CD4-positive, alpha-beta T cell treated with Interleukin-17A for 1 hour (primary cell): ENCODE measurements at places on chromosomes 11 and 22.
A peak's percentile ranks its signal among the peaks of the same experiment; 100 is the strongest.

- no peak for DNase-seq
Observed at GRCh38 chr11:128045094-128045725, 542.1 kb downstream of the ETS1 start.

- DNase-seq: peak; percentile 34
Observed at GRCh38 chr22:36334081-36334820, 53.5 kb downstream of the MYH9 start.

- no peak for DNase-seq
Observed at GRCh38 chr11:9875862-9876261, 212.0 kb downstream of the SWAP70 start.

- no peak for DNase-seq
Observed at GRCh38 chr11:27933992-27934829, 173.7 kb downstream of the KIF18A start.

DNA sequence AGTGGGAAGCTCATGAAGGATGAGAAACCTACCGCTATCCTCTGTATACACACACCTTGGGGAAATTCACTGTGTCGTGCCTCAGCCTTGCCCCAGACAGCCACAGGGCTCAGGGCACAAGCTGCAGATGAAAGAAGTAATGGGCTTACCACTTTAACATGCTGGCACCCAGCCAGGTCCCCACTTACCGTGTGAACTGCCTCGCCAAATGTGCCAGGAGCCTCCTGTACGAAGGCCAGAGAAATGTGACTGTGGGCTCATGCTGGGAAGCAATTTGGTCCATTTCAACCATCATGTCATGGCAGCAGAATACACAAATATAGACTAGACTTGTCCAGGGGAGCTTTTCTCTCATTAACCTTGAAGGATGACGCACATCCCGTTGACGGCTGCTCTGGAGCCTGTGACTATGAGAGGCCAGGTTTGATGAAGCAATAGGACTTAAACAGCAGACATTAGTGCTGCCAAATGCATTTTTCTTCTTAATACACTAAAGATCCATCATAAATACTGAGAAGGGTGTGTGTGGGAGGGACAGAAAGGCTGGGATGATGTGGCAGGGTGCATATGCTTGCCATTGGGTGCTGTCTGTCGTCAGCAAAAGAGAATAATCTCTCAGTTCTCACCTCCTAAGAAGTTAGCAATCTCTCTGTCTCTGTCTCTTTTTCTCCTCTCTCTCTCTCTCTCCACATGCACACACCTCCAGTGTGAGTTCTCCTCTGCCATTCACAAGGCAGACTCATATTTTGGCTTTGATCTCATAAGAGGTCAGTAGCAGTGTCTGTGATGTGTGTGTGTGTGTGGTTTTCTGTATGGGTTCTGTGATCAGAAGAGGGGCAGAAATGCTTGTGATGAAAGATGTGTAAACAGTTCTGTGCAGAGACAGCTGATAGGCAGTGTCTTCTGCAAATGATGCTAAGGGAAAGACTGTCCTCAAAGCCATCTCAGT, 142.4 kb downstream of the KIRREL3 start:
- DNase-seq: no peak

- no peak for DNase-seq
Observed at GRCh38 chr11:78310500-78310909, 107.1 kb downstream of the GAB2 start.

GRCh38 chr11:117722082-117722481, 74.9 kb downstream of the DSCAML1 start:
- DNase-seq: no peak

GRCh38 chr11:65569164-65569972, 909 bp upstream of the ZNRD2 start:
- peak; percentile 32 for DNase-seq

DNA sequence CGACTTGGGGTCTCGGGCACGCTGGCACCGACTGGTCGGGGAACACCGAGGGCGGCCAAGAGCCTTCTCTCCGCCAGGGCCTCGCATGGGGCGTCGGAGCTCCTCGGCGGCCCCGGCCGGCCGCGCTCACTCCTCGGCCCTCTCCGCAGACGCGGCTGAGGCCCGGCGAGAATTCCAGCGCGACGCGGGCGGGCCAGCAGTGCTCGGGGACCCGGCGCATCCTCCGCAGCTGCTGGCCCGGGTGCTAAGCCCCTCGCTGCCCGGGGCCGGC, 5.6 kb downstream of the TBX1 start:
- no peak for DNase-seq

GRCh38 chr11:116406042-116406441, 366.7 kb downstream of the BUD13 start:
- no peak for DNase-seq

DNA sequence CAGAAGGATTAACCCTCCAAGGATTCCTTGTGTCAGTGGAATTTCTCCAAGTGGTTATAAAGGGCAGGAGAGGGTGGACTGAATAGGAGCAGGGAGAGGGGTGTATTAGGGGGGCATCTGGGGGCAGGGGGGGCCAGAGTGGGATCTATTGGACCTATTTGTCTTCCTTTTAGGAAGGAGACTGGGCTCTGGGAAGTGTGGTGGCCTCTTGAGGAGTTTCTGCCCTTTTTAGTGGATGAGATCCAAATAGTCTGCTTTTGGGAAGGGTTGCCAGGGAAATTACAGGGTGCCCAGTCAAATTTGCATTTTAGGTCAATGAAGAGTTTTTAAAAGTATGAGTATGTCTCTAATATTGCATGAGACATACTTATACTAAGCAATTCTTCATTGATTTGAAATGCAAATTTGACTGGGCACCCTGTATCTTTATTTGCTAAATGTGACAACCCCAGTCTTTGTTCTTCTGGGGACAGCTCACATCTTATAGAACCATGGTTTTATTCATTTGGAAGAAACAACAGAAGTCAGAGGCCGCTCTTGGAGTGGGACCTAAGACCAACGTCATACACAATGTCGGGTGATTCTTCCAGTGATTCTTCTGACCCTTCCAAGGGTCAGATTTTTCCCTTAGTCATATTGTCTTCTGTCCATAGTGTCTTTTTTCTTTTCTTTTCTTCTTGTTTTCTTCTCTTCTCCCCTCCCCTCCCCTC, 429 bp upstream of the SLC22A6 start:
- DNase-seq: no peak

GRCh38 chr22:28734393-28734792, 7.2 kb downstream of the CHEK2 start:
- DNase-seq: no peak

GRCh38 chr11:131658952-131659351, 288.5 kb downstream of the NTM start:
- no peak for DNase-seq

- DNase-seq: no peak
Observed at GRCh38 chr22:17917490-17917983, 106.8 kb downstream of the MICAL3 start.

DNA sequence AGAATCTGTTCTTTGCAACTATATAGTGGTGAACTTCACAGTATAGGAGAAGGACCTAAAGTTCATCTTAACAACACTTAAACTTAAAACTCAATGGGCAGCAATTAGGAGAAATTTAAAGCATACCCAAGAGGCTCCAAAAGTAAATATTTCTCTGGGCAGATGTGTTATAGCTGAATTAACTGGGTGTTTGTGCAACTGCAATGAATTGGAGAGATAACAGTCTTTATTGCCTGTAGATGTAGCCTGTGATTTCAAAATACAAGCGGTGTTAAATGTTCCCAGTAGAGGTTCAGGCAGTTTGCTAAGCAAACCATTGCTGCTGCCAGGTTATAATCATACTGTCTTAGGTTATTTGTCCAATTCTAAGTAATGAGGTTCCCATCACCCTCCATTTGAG, 294.1 kb upstream of the MTNR1B start:
- no peak for DNase-seq

GRCh38 chr11:78737891-78738290, 163.2 kb upstream of the NARS2 start:
- no peak for DNase-seq

GRCh38 chr11:76903325-76903724, 42.6 kb downstream of the ACER3 start:
- no peak for DNase-seq

DNA sequence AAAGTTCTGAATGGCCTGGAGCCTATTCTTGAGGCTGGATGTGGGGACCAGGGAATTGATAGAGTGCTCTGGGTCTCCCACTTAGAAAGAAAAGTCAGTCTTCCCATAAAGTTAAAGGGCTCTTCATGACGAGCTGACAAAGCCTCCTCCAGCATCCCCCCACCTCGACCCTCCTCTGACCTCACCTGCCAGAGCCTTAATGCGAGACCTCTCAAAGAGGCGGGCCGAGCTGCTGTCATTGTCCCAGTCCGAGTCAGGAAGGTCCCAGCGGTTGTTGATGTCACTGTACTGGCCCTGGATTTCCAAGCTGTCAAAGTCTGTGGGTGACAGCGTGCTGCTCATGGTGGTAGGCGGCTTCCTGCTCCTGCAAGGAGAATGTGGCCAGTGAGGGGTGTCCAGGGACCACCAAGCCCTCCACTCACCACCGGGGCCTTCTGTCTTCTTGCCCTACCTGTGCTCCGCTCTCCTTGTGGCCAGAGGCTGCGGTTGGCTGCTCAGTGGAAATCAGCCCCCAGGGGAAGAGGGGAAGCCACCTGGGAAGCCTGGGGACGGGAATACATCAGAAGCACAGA, 8.0 kb downstream of the SPTBN2 start:
- no peak for DNase-seq
